OCI-LY7 (cell line): ENCODE measurements at places on chromosomes 5 and 9.

GRCh38 chr9:126148994-126149393 is 177.6 kb upstream of the MVB12B start:
- no peak for DNase-seq

- peak; percentile 67 for DNase-seq
Observed at GRCh38 chr5:172958331-172959046, 735 bp upstream of the RPL26L1 start.

GRCh38 chr5:80374188-80374587 is 33.7 kb upstream of the ZFYVE16 start:
- DNase-seq = no peak

GRCh38 chr9:89204801-89205200 is 26.2 kb upstream of the SHC3 start:
- no peak for DNase-seq

GRCh38 chr9:34712140-34712539 is 2.2 kb upstream of the CCL21 start:
- no peak for DNase-seq

GRCh38 chr9:88018101-88018500 is 43.8 kb upstream of the CDK20 start:
- DNase-seq = no peak

DNA sequence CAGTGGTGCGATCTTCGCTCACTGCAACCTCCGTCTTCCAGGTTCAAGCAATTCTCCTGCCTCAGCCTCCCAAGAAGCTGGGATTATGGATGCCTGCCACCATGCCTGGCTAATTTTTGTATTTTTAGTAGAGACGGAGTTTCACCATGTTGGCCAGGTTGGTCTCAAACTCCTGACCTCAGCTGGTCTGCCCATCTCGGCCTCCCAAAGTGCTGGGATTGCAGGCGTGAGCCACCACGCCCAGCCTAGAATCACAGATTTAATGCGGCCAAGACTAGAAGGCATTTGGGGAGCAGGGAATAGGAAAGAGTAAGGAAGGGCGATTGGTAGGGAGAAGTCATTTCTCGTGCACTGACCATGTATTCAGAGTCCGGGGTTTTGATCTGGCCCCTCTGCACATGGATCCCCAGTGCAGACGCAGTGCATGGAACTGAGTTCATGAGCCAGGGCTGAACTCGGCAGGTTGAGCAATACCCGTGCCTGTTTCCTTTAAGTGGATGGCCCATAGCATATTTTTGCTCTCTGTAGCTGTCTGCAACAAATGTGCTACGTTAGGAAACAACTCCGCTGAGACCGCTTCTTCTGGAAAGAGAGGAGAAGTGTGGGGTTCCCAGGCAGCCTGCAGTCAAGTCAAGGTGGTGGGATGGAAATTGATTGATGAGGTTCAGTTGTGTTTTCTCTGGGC is 3.4 kb upstream of the HMCN2 start:
- DNase-seq = no peak

DNA sequence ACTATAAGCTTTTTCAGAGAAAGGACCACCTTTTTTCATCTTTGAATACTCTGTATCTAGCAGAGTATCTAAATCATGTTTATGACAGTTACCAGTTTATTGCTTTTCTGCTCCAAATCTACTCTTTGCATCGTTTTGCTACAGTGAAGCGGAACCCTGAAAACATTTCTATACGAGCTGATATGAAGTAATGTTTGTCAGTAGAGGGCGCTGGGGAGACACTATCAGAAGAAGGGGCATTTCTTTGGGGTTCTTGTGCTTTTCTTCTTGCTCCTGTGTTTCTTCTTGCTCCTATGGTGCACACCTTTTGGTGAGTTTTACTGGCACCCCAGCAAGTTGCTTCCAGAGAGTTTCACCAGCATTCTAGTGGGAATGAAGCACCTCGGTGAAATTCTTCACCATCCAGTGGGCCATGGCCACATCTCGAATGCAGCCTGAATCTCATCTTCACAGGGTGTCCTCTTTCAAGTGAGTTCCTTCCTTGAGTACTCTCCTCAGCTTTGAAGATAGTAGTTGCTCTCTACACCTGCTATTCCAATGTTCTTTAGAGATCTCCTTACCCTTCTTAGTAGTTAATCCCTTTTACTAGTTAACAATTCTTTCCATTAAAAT is 98.4 kb downstream of the FGF1 start:
- DNase-seq = peak; percentile 46

- peak; percentile 2 for DNase-seq
Observed at GRCh38 chr5:38404667-38405276, 146.4 kb downstream of the EGFLAM start.

- no peak for DNase-seq
Observed at GRCh38 chr5:119570910-119571309, 58.4 kb upstream of the FAM170A start.

DNA sequence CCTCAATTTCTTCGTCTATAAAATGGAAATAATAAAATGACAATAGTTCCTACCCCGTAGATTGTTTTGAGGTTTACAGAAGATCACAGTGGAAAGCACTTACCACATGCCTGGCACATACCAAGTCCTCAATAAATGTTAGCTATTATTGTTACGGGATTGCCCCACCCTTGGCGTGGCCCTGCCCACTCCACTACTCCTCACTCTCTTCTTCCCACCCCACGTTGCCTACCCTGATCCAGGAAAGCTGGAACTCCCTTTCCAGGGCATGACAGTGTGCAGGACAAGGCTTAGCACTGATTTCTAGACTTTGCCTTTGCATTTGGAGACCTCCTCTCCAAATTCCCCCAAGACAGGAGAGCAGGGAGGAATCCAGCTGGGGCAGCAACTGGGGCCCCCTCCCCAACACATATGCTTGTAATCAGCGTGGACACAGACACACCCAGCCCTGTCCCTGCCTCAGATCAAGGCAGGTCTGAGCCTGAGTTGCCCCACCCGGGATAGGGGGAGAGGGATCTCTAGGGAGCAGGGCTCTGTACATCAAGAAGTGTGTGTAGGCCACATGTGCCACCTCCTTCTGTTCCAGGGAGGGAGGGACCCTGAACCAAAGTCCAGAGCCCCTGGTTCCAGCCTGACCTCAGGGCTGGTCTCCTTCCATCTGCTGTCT is 6.7 kb downstream of the SLC4A9 start:
- no peak for DNase-seq

GRCh38 chr5:116388564-116389258 is 185.9 kb downstream of the SEMA6A start:
- no peak for DNase-seq

DNA sequence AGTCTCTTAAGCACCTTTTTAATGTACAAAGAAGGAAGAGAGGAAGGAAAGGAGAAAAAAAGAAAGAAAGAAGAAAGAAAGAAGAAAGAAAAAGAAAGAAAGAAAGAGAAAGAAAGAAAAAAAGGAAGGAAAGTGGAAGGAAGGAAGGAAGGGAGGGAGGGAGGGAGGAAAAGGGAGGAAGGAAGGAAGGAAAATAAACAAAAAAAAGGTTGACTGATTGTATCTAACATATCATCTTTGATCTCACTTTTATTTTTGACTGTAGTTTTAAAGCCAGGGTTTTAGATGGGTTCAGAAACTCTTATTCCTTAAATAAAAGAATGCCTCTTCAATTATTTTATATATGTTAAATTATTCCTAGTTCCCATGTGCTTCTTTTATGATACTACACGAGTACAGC is 794.5 kb downstream of the CDH12 start:
- DNase-seq = no peak

DNA sequence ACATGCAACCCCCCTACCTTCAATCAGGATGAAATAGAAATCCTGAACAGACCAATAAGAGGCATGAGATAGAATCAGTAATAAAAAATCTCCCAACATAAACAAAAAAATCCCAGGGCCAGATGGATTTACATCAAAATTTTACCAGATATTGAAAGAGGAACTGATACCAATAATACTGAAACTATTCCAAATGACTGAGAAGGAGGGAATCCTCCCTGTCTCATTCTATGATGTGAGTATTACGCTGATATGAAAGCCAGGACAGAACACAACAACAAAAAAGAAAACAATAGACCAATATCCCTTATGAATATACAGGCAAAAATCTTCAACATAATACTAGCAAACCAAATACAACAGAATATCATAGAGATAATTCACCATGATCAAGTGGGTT is 109.0 kb upstream of the SMC2 start:
- DNase-seq = no peak

- no peak for DNase-seq
Observed at GRCh38 chr9:90929626-90930025, 128.0 kb downstream of the SYK start.

GRCh38 chr5:26003966-26004365 is 1034.4 kb downstream of the CDH9 start:
- DNase-seq = no peak

- DNase-seq = no peak
Observed at GRCh38 chr9:127494304-127494702, 43.0 kb downstream of the LRSAM1 start.

GRCh38 chr5:105392122-105392709 is 1829.6 kb upstream of the NUDT12 start:
- DNase-seq = no peak

DNA sequence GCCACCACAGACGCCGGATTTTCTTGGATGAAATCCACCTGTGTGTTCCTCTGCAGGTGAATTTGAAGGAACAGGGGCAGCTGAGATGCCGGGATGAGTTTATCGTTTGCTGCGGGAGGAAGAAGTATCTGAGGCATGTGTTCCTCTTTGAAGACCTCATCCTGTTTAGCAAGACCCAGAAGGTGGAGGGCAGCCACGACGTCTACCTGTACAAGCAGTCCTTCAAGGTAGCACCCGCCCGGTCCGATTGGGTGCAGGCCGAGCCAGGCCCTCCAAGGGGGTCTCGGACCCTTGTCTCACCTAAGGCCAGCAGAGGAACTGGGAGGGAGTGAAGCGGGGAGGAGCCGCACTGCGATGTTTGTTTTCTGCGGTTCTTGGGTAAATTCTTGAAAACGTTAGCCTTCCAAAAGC is 18.4 kb upstream of the LRRC14B start:
- DNase-seq = no peak

GRCh38 chr5:179852993-179853547 is 5.5 kb downstream of the MRNIP start:
- DNase-seq = peak; percentile 84

GRCh38 chr9:114941376-114941775 is 11.0 kb upstream of the TNFSF8 start:
- DNase-seq = no peak

DNA sequence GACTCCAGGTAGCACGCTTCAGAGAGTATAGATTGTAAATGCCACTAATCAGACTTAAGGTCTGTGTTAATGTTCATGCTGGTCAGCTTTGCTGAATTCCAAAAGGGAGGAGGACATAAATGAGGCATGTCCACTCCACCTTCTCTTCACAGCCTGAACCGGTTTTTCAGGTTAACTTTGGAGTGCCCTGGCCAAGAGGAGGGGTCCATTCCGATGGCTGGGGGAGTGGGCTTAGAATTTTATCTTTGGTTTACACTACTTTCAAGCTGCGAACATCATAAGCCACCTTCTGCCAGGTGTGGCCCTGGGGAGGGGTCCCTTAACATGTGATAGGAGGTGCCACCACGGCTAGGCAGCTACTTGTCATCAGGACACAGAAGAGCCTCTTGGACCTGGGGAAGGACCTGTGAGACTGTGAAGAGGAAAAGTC is 24.2 kb downstream of the ABO start:
- no peak for DNase-seq

- DNase-seq = no peak
Observed at GRCh38 chr5:140637371-140638100, 1.7 kb upstream of the TMCO6 start.

GRCh38 chr9:764105-764524 is 77.4 kb upstream of the DMRT1 start:
- peak; percentile 93 for DNase-seq

- DNase-seq = peak; percentile 37
Observed at GRCh38 chr5:35202319-35203111, 27.8 kb downstream of the PRLR start.

- DNase-seq = peak; percentile 47
Observed at GRCh38 chr5:43065387-43065947, 25.3 kb upstream of the ANXA2R start.

- DNase-seq = peak; percentile 65
Observed at GRCh38 chr5:97231025-97231636, 48.1 kb upstream of the RIOK2 start.

GRCh38 chr9:95822015-95822414 is 53.5 kb upstream of the ERCC6L2 start:
- no peak for DNase-seq

DNA sequence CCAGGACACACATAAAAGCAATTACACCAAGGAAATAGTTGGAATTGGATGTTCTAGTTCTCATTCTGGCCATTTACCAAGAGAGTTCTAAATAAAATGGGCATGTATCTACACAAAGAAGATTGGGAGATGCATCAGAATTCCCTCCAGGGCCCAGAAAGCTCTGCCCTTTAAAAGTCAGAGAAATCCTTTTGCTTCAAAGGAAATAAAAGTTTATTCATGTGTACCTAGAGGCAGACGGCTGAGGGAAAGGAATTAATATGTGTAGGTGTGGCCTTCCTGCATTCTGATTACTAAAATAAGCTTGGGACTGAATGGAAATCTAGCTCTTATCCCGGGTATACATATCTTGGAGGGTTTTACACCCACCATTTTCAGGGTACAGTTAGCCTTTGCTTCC is 719.4 kb downstream of the SEMA5A start:
- no peak for DNase-seq

GRCh38 chr5:18236386-18236785 is 602.1 kb downstream of the TAF11L14 start:
- no peak for DNase-seq

GRCh38 chr5:110414360-110414759 is 312.1 kb downstream of the TMEM232 start:
- DNase-seq = no peak
